H1 (cell line): ENCODE measurements at places on chromosomes 11 and 22. TPM values are rescaled to one million over a fixed set of nuclear protein-coding genes. Genes with fewer than 3 reads are reported as not detected.
A peak's percentile ranks its signal among the peaks of the same experiment; 100 is the strongest.

ZBTB3 gene
- 76.5 and 76.9 TPM in 2 replicates for total RNA-seq

SLN gene
- not detected in 2 replicates for total RNA-seq

KRTAP5-7 gene
- not detected in 2 replicates for total RNA-seq

OR10A2 gene
- total RNA-seq = not detected in 2 replicates

PATE2 gene
- not detected in 2 replicates for total RNA-seq

GPR137 gene
- 36.8 and 37.8 TPM in 2 replicates for total RNA-seq

DNA sequence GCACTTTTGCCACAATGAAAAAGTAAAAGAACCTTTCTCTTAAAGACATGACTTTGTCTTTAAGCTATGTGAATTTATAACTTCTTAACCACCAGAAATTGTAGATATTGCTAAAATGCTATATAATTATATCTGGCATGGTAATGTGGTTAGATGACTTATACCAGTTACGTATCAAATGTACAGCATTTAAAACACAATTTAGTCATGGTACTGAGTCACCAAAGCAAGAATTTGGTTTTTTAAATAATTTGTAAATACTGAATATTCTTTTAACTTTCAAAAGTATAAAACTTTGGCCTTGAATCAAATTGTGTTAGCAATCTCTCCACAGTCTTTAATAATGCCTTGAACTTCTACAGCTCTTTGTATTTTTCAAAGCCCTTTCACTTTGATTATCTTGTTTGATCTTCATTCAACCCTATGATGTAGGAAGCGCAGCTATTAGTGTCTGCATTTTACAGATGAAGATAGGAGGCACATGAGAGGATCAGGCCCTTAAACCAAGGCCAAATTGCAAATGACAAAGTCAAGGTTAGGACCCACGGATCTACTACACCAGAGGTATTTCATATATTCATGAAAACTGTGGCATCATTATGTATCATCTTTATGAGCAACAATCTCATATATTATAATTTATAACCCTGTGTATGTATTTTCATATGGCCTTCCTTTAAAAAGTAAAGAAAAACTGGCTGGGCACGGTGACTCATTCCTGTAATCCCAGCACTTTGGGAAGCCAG is 4.4 kb upstream of the SYTL2 start:
- H3K4me3 ChIP-seq = no peak overlapping the region
- DNase-seq = no peak

DNA sequence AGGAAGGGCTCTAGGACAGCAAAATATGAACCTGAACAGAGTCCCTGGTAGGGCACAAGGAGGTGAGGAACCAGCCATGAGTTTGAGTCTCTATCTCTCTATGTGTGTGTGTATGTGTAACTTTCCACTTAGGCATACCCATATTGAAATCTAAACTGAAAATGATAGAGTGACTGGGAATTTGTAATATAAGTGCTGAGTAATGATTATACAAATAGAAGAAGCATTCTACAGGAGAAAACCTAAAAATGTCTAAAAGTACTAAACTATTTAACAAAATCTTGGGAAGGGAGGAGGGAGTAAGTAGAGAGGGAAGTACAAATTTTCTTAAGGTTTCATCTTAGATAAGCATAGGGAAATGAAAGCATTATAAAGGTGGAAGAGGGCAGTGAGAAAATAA is 97.1 kb upstream of the ZC3H12C start:
- H3K27ac ChIP-seq = no peak overlapping the region
- no peak overlapping the region for H3K4me3 ChIP-seq
- no peak for DNase-seq
- no peaks in the 10 kb centered on the region for H3K4me1 ChIP-seq
- no peaks in the 10 kb centered on the region for H3K27me3 ChIP-seq

DNA sequence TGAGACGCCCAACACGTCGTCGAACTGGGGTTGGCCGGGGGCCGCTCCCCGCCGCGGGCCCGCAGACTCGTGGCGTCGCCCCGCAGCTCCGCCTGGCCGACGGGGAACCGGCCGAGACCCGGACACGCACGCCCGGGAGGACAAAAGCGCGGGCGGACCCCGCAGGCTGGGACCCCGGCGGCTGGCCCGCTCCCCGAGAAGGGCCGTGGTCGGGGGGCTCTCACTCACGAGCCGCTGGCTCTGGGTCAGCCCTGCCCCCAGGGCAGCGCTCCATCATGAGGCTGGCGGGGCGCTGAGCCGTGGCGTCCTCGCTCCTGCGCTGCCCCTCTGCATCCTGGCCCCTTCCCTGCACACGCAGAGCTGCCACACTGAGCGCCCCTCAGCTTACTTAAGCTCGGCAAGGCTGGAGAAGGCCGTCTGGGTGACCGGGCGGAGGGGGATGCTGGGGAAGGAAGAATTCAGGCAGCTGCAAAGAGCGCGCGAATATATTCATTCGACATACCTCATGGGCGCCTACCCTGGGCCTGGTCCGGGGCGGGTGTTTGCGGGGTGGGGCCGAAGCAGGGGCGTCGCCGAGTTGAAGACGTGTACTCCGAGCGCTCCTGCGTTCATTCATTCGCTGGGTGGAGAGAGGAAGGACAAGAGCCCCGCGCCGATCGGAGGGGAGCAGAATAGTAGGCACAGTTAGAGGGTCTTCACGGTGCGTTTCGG is 579 bp upstream of the CYB5R2 start:
- H3K27me3 ChIP-seq = no peaks in the 10 kb centered on the region
- H3K36me3 ChIP-seq = peaks cover 4% of the 10 kb centered on the region
- peaks cover 5% of the 10 kb centered on the region for H3K4me1 ChIP-seq
- peak; percentile 82 for DNase-seq
- H3K4me3 ChIP-seq = peak overlapping the region; percentile 94

DNA sequence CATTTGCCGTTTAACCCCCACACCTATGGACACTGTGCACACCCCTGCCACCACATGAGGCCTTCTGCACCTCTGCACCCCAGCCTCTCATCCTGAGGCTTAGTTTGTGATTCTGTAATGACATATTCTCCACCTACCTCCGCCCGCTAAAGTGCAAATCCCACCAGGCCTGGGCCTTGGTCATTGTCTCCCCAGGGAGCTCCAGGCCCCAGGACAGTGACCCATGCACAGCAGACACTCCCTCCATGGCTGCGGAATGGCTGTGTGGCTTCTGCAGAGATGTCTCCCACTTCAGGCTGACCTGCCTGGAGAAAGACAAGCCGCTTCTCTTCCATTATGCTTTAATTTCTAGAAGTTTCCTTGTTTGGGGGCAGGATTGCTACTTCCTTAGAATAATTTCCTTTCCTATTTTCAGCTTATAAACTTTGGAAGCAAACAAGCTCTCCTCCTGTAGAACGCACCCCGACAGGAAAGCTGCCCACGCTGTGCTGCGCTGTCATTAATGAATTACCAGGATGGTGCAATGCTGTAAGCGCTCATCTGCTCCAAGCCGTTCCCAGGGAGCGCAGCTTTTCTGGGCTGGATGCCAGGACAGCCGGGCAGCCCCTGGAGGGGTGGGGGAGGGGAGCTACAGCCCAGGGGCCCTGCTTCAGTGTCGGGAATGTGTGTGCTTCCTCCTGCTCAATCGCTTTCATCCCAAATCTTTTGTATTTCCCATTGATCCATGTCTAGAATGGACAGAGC is 618.0 kb downstream of the BRD1 start:
- H3K4me1 ChIP-seq = no peaks in the 10 kb centered on the region
- H3K27me3 ChIP-seq = no peaks in the 10 kb centered on the region
- peak; percentile 31 for DNase-seq
- H3K4me3 ChIP-seq = no peak overlapping the region
- H3K36me3 ChIP-seq = no peaks in the 10 kb centered on the region

GRCh38 chr11:73401924-73402833 is 26.0 kb downstream of the RELT start:
- no peaks in the 10 kb centered on the region for H3K36me3 ChIP-seq
- no peaks in the 10 kb centered on the region for H3K4me1 ChIP-seq
- DNase-seq = no peak
- H3K27me3 ChIP-seq = no peaks in the 10 kb centered on the region

GRCh38 chr11:128658502-128658901 is 35.4 kb upstream of the FLI1 start:
- no peaks in the 10 kb centered on the region for H3K4me1 ChIP-seq
- 0 out of 2 replicates have a peak, but pooled peaks cover 2% of the 10 kb centered on the region for H3K27me3 ChIP-seq
- H3K36me3 ChIP-seq = no peaks in the 10 kb centered on the region
- no peak overlapping the region for H3K27ac ChIP-seq

GRCh38 chr11:59263225-59263894 is 50.6 kb upstream of the MPEG1 start:
- no peak overlapping the region for H3K4me3 ChIP-seq
- H3K4me1 ChIP-seq = no peaks in the 10 kb centered on the region
- no peak overlapping the region for H3K27ac ChIP-seq
- no peaks in the 10 kb centered on the region for H3K27me3 ChIP-seq
- H3K36me3 ChIP-seq = no peaks in the 10 kb centered on the region
- no peak for DNase-seq

DNA sequence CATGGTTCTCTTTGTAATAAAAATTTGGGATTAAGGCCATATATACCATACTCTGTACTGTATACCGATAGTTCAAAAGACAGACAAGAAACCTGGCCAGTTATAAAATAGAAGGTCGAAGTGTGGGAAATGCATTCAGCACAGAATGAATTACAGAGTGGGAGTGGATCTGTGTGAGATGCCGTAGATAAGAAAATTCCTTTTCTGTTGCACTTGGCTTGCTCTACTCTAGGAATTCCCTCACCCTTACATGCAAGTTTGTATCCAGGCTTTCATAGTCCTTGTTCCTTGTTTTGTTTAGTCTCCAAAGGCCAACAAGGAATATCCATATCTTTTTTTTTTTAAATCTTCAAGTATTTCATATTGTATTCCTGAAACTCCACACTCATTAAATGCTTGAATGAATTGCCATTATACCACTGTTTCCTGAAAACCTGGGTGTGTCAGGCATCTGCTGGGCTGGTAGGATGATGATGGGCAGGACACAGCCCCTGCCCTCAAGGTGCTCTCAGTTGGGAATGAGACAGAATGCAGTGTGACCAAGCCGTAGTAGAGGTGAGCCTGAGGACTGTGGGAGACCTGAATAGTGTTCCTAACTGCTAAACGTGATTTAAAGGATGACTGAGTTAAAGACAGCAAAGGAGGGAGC is 53.5 kb downstream of the TEAD1 start:
- H3K27ac ChIP-seq = no peak overlapping the region
- H3K36me3 ChIP-seq = no peaks in the 10 kb centered on the region
- H3K27me3 ChIP-seq = no peaks in the 10 kb centered on the region
- H3K4me1 ChIP-seq = peaks cover 25% of the 10 kb centered on the region

DNA sequence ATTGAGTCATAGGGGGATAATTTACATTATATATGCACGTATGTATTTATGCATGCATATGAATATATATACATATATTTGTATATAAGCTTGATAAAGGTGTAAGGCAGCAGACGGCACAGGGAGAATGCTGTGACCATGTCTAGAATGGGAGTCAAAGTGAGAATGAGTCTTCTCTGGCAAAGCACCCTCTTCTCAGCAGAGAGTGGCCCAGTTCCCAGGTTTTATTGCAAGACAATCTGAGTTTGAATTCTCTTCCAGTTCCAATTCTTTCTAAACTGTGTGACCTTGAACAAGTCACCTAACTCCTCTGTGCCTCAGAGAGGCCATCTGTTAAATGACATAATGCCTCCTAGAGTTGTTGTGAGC is 13.8 kb downstream of the EHF start:
- no peaks in the 10 kb centered on the region for H3K27me3 ChIP-seq
- H3K4me3 ChIP-seq = no peak overlapping the region
- no peak for DNase-seq
- H3K4me1 ChIP-seq = no peaks in the 10 kb centered on the region
- H3K27ac ChIP-seq = no peak overlapping the region

- H3K27me3 ChIP-seq = no peaks in the 10 kb centered on the region
- no peaks in the 10 kb centered on the region for H3K4me1 ChIP-seq
- H3K36me3 ChIP-seq = peaks cover 41% of the 10 kb centered on the region
- no peak overlapping the region for H3K27ac ChIP-seq
- no peak for DNase-seq
- no peak overlapping the region for H3K4me3 ChIP-seq
Measured at GRCh38 chr11:121613724-121614123, 161.0 kb upstream of the SORL1-AS1 start.
